ENCODE measurements at places on chromosomes 4 and X.

DNA sequence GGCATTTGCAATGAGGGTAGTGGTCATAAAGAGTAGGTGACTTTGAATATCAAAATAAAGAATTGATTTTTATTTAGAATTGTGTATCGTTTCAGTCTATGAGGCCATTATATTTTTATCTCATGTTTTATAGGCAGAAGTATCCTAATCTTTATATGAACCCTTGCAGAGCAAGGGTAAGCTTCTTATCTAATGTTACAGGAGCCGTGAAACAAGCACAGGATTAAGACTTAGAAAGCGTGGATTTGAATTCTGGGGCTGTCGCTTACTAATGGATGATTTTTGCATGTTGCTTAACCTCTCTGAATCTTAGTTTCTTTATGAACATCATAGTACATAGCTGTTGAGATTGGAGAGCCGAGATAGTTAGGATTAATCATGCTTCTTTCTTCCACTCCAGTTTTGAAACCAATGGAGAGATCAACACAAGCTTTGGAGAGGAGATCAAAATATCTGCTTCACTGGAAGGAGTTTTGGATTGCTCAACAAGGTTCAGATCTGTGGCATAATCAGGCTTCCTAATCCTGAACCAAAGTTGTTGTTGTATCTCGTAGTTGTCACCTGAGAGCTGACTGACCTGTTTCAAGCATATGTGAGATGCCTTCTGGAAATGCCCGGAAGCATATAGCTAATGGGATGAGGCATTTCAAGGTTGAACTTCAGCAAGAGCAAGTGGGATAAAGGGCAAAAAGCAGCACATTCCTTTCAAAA lies 166.9 kb upstream of the GK2 start:
- DNase-seq: no peak

DNA sequence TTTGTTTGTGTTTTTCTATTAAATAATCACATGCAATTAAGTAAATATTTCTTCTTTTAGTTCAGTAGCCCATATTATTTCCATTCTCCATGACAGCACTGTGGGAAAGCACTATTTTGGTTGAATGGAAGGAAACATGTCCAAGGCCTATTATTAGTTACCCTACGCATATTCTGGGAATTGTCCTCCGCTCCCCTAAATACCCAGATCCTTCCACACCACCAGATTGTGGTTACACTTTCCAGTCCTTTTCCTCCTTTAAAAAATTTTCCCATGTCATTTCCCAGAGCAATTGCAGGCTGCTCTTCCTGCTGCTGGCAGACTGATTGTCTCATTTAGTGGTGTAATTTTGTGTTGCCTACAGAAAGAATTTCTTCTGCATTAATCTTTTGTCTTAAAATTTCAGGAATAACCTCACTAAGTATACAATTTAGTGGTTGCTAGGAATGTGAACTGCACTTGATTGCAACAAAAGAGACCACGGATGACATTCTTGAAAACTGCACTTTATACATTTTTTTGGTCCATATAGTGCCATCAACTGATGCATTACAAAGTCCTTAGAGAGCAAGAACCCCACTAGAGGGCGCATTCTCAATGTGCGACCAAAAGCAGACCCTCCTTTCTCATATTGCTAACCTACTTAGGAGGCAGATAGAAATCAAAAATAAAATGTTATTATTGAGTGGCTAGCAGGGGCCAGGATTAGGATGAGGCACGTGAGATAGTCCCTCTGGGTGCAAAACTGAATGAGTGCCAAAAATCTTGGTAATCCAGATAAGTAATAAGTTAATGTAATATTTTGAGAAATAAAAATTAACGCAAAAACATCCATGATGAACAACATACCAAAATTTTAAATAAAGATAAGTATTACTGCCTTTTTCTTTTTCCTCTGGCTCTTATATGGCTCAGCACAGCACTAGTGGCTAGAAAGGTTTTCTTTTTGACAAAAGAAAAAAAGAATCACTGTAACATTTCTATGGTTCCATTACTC lies 98.8 kb upstream of the IQCM start:
- no peak for DNase-seq

DNA sequence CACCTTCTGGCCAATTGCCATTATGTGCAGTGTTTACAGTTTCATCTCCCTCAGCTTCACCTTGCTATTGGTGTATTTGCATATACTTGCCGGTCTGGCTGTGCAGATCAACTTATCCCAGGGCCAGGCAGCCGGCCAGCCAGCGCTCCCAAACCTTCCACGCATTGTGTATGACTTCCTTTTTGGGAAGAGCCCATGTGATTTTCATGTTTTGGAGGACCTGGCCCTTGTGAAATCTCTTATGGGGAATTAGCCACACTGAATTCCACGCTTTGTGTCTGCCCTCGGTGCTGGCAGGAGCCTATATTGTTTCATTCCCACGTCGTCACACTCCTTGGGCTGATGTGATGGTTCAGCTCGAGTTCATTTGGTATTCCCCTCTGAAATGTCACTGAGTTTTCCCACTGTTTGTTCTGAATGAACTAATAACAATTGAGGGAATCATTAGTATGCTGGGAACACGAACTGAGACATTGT lies 6.0 kb upstream of the PDLIM3 start:
- no peak for DNase-seq

- no peak for DNase-seq
Observed at GRCh38 chr4:36692586-36692985, 411.2 kb downstream of the DTHD1 start.

DNA sequence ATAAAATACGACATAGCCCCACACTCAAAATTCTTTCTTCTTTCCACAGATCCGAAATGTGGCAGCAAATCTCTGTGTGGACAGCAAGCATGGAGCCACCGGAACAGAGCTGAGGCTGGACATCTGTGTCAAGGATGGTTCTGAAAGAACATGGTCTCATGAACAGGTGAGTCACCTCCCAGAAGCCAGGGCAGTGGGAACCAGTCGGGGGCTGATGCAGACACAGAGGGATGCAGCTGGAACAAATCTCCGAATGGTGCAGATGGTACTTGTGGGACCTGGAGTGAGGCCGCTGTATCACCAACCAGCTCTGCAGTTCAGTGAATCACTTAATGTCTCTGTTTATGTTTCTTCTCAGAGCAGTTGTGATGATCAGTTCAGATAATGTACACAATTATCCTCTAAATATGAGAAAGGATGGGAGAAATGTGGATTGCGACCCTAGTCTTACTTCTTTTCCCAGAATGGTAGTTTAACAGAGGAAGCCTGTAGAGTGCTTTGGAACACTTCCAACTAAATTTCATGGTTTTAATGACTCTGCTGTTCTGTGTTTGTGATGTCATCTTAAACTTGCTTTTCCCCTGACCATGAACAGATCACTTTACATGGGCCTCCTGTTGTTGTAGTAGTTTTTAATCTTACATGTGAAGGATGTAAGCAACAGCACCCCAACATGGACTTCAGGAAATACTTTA lies 159.3 kb upstream of the GALNT7 start:
- no peak for DNase-seq

DNA sequence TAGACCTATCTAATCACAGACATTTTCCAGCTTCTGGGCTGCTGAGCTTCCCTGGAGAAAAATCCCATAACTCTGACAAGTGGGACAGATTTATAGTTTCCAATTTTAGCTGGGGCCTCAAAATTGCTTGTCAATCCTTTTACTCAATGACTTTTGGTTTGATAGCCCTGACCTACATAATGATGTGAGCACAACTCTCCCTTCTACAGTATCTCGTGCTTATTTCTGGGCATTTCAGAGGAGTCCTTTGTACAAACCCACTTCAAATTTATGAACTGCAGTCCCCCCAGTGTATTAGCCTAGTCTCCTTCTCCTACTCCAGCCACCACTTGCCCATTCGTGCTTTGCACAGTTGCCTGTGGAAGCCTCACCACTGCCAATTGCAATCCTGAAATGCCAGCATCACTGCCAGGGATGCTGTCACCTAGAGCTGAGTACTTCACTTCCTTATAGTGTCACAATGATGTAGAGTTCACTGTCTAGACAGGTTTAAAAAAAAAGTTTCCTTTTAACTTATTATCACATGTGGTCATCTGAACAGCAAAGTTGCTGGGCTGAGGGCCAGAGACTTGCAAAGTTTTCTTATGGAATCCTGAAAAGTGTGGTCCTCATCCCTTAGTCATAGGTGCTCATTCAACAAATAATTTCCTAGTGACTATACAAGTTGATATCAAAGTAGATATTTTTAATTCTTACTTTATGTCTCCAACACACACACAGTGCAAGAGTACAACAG lies 21.2 kb downstream of the TRAM1L1 start:
- no peak for DNase-seq

GRCh38 chrX:10855845-10856244 lies 235.5 kb upstream of the MID1 start:
- no peak for DNase-seq

DNA sequence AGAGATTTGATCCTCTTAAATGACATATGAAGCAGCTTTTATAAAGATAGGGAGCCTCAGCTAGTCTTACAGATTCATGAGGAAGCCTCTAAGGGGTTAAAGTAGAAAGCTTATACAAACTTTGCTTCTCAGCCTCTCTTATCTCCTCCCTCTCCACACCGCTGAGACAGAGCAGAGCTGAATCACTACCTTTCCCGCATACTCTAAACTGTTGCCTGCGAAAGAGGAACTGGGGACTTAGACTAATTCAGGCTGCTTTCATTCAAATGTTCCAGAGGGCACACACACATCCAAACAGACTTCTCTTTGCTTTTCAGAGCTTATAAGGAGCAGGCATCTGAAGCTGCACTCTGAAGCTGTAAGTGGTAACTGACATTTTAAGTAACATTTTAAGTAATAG lies at the start of gene SERTM2:
Gene SERTM2, plus strand, starts transcription at position 169 of the 400 bp plus-strand sequence. CDS start 7,213 bp downstream, outside the sequence.
- no peak for DNase-seq

DNA sequence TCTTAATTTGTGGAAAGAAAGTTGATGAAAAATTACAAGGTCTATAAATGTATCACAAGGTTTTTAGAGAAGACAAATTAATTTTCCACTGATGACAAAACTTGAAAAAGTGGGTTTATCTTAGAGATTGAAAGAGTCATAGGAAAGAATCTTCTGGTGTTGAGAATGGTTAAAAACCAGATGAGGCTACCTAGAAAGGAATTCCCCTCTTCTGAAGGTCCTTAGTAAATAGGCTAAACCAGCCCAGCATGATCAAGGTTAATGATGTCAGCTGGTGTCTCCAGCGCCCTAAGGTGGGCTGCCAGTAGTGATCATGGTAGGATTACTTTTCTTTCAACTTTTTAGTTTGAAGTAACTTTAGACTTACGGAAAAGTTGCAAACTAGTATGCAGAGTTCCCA lies 71.8 kb upstream of the PGRMC2 start:
- DNase-seq: no peak

GRCh38 chrX:37357436-37357835 lies 8.3 kb downstream of the PRRG1 start:
- no peak for DNase-seq

Measured in stimulated activated CD8-positive, alpha-beta memory T cell treated with anti-CD3 and anti-CD28 coated beads, Interleukin-4, amount 100 ng/mL, for 4 hours (primary cell).